ENCODE measurements at places on chromosomes 3 and 15.

- no peak for DNase-seq
These were observed 26.4 kb upstream of the GLCE start for GRCh38 chr15:69133862-69134519.

- no peak for DNase-seq
These were observed 157.9 kb downstream of the XXYLT1 start for GRCh38 chr3:195113048-195113447.

DNA sequence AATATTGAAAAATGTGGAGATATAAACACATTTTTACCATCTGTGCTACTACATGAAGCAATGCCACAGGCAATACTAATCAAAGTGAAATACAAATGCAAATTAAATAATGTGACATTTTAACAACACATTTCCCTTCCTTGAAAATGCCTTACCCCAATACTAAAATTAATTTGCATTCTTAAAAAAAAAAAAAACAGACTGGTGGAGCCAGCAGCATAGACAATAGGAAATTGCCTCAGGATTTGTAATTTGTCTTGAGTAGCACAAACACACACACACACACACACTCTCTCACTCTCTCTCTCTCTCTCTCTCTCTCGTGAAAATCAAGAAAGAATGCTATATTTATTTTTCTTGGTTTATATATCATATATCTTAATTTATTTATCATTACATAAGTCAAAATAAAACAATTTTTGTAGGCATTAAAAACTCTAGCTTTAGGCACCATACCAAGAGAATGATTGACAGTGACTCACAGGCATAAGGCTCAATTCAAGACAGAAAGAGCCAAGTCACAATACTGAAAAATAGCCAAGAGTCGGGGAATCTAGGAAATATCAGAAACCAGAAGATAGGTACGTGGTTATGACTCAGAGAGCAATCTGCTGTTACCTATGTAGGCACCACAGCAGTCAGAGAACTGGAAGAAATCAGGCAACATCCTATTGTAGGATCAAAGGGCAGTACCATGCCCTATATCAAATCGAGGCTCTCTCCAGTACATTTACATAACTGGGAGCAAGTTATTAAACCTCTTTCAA is 23.0 kb downstream of the SUCNR1 start:
- DNase-seq = no peak

GRCh38 chr15:73022161-73022560 is 30.1 kb upstream of the NEO1 start:
- no peak for DNase-seq

DNA sequence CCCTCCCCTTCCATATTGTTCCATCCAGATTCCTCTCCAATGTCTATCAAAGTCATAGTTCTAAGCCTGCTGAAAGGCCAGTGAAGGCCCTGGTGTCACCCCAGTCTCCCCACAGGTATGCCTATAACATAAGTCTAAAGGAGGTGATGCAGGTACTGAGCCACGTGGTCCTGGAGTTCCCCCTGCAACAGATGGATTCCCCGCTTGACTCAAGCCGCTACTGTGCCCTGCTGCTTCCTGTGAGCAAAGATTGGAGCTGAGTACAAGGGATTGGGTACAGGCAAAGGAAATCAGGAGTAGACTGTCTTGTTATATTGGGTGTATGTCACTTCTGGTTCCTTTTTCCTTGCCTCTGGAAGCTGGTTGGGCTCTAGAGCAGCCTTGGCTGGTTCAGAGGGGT is 8.2 kb downstream of the EIF2B5 start:
- DNase-seq = no peak

DNA sequence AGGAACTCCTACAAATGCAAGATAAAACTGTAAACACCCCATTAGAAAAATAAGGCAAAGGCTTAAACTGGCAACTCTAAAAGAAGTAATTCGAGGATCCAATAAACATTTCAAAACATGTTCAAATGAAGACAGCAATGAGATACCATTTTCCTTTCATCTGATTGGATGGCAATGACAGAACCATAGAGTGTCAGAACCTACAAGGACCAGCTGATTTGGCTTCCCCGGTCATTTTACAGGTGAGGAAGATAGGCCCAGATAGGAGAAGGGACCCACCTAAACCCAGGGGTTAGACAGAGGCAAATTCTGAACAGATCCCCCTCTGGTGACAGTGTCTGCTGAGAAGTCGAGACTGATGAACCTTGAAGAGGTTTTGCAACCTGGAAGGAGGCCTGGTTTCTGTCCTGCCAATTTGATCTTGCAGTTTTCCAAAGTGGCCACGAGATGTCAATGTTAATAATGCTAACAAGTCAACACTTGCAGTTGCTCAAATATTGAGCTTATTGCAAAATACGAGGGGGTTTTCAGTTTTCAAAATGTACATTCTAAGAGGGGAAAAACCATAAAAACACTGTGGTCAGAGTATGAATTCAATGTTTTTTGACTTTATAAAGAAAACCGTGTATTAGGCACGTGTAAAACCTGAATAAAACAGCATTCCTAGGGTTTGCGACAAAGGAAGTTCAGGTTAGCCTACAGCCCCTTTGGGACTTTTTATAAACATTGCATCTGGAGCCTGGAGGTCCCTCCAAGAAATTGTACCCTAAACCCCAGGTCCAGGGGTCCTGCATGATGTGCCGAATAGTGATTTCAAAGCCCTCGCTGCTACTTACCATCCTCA is 21.5 kb downstream of the CFAP161 start:
- DNase-seq = no peak

GRCh38 chr3:185594073-185594472 is 8.0 kb downstream of the SENP2 start:
- DNase-seq = no peak

DNA sequence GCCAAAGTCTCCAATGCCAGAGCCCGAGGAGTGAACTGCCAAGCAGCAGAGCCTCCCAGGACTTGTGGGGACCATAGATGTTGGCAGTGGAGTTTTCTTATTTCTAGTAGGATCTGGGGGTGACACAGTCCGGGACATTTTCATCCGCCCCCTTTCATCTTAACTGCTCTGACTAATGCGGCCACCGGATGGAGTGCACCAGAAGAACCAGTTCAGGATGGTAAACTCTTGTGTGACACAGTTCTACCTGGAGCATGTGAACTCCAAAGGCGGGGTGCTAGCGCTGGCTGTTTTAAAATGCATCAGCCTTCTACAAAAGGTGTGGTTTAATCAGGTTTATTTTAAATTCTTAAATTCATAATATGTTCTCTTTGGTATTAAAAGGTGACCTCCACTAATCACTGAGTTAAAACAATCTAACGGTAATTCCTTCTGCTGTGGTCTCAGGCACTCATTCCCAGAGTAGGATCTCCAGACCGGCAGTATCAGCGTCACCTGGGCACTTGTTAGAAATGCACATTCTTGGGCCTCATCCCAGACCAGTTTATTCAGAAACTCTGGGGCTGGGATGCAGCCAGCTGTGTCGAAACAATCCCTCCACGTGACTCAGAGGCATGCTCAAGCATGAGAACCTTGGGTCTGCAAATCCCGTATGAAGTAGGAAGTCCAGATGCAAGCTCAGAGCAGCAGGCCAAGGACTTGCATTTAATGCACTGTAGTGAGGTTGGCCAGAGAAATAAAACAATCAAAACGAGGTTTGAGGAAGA is 105.5 kb downstream of the GABRB3 start:
- DNase-seq = no peak

DNA sequence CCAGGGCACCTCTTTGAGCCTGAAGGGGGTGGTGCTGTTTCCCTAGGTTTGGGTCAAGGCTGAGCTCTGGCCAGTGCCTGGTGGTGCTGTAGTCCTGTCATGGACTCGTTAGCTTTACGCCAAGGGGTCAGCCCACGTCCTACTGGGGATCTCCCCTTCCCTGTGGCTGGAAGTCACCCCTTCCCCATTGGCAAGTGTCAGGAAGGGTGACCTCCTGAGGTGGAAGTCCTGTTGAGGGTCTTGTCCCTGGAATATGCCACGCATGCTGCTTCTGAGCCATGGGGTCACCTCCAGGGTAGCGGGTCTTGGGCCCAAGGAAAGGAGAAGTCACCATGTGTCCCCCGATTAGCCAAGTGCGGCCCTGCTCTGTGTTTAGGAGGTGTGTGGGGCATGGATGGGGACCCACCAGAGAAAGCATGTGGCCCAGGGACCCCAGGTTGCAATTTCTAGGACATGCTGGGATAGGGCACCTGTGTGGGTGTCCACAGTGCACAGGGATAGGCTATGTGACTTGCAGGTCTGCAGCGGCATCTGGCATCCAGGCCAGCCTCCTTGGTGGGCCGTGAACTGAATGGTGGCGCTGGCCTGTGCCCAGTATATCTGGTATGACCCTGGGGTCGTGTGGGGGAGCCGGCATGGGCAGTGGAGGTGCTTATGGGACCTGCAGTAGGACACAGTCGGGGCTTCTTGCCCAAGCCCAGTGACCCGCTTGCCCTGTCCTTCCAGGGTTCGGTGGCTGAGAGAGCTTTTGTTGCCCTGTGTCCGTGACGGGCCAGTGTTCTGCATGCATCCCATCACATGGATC is 226.7 kb downstream of the SNRPN start:
- peak; percentile 28 for DNase-seq

DNA sequence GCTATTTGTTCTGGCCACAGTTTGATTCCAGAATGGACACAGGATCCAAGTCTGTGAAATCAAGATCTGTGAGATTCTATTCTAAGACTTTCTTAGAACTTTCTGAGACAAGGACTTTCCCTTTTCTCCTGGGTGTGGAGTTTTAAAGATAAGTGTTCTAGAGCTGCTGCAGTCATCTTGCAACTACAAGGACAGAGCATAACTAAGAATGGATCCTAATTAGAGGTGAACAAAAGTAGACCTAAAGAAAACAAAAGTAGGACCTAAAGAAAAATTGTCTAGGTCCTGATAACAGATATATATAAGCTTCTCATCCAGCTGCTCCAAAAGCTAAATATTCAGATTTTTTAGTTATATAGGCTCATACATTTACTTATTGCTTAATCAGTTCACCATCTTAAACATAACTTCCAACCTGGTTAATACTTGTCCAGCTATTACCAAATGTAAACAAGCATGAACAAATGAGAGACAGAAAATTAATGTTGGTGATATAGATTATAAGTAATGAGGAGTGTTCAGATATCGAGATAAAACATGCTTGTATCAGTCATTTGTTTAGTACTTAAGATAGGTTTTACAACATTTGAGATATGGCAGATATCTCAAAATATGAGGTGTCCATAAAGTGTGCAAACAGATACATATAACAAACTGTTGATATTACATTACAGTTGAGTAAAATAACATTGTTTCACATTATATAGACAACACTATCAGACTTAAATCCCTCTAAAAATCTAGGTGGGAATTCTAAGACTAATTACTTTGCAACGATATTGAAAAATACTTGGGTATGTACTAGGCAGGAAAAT is 75.1 kb downstream of the CD200 start:
- DNase-seq = no peak

- peak; percentile 53 for DNase-seq
These were observed 96.9 kb downstream of the VPS8 start for GRCh38 chr3:184908859-184909258.

GRCh38 chr3:196666001-196666867 is 26.7 kb downstream of the NRROS start:
- DNase-seq = peak; percentile 96

Measured in islet precursor cell (in vitro differentiated cells).